ENCODE measurements at places on chromosomes 1 and 21. TPM values are rescaled to one million over a fixed set of nuclear protein-coding genes. Genes with fewer than 3 reads are reported as not detected.

FCGR1A gene
- total RNA-seq, result not detected

F13B gene
- total RNA-seq, result not detected

- no peaks in the 10 kb centered on the region for H3K4me1 ChIP-seq
- H3K4me3 ChIP-seq, result no peak overlapping the region
- H3K27ac ChIP-seq, result no peak overlapping the region
- no peaks in the 10 kb centered on the region for H3K36me3 ChIP-seq
Observed at GRCh38 chr1:231144416-231145193, 17.3 kb upstream of the TRIM67 start.

- peaks cover 41% of the 10 kb centered on the region for H3K27me3 ChIP-seq
- peak; percentile 82 for DNase-seq
- H3K27ac ChIP-seq, result no peak overlapping the region
- H3K4me1 ChIP-seq, result peaks cover 14% of the 10 kb centered on the region
Observed at GRCh38 chr21:36551731-36552433, 72.0 kb upstream of the CLDN14 start.

- H3K4me3 ChIP-seq, result no peak overlapping the region
- no peaks in the 10 kb centered on the region for H3K27me3 ChIP-seq
- H3K27ac ChIP-seq, result no peak overlapping the region
- DNase-seq, result no peak
- H3K36me3 ChIP-seq, result no peaks in the 10 kb centered on the region
Observed at GRCh38 chr1:187891993-187892682, 1063.4 kb downstream of the PLA2G4A start.

GRCh38 chr1:182890927-182891610, 51.9 kb downstream of the DHX9 start:
- no peak for DNase-seq
- peaks cover 21% of the 10 kb centered on the region for H3K36me3 ChIP-seq
- no peak overlapping the region for H3K27ac ChIP-seq
- H3K4me1 ChIP-seq, result peaks cover 2% of the 10 kb centered on the region

GRCh38 chr1:27010226-27010994, 2.2 kb downstream of the TENT5B start:
- H3K4me1 ChIP-seq, result peaks cover 30% of the 10 kb centered on the region
- no peak overlapping the region for H3K4me3 ChIP-seq
- H3K27ac ChIP-seq, result peak overlapping the region; percentile 63
- H3K36me3 ChIP-seq, result no peaks in the 10 kb centered on the region
- no peaks in the 10 kb centered on the region for H3K27me3 ChIP-seq

DNA sequence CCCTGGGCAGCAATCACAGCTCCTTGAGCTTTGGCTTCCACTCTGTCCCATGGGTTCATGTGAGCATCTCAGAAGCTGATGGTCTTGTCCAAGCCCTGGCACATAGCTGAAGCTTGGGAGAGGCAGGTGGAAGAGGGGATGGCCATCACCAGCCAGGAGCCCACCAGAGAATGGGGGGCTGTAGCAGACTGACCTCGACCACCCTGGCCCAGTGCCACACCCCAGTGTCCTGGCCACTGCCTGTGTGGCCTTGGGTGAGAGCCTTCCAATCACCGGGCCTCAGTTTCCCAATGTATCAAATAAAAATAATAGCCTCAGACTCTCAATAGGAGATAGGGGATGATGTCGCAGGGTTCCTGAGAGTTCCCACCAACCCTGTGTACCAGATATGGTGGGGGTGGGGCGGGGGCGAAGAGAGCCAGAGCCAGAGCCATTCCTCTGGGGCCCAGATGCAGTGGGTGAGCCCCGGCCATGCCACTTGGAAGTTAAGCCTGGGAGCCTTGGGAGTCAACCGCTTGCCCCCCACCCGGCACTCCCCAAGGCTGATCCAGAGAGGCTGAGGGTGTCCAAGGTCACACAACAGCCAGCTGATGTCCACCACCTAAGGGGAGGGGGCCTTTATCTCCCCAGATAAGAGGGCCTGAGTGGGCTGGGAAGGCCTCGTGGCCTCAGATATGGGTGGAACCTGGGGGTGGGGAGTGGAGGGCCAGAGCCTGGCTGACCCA, 9.3 kb upstream of the EDN2 start:
- no peaks in the 10 kb centered on the region for H3K36me3 ChIP-seq
- peaks cover 22% of the 10 kb centered on the region for H3K4me1 ChIP-seq
- no peak overlapping the region for H3K27ac ChIP-seq
- H3K4me3 ChIP-seq, result no peak overlapping the region
- DNase-seq, result no peak

- H3K36me3 ChIP-seq, result no peaks in the 10 kb centered on the region
- peak; percentile 56 for DNase-seq
- no peaks in the 10 kb centered on the region for H3K27me3 ChIP-seq
- peaks cover 25% of the 10 kb centered on the region for H3K4me1 ChIP-seq
- no peak overlapping the region for H3K4me3 ChIP-seq
Observed at GRCh38 chr1:209651138-209651587, 1.1 kb downstream of the LAMB3 start.

GRCh38 chr1:228166170-228166936, 749 bp downstream of the IBA57 start:
- 0 out of 2 replicates have a peak, but pooled peaks cover 2% of the 10 kb centered on the region for H3K36me3 ChIP-seq
- peaks cover 12% of the 10 kb centered on the region for H3K4me1 ChIP-seq
- peak overlapping the region; percentile 84 for H3K27ac ChIP-seq
- peak overlapping the region; percentile 54 for H3K4me3 ChIP-seq
- DNase-seq, result peak; percentile 74

- no peak overlapping the region for H3K4me3 ChIP-seq
- H3K27me3 ChIP-seq, result no peaks in the 10 kb centered on the region
- H3K27ac ChIP-seq, result no peak overlapping the region
- H3K4me1 ChIP-seq, result no peaks in the 10 kb centered on the region
- H3K36me3 ChIP-seq, result no peaks in the 10 kb centered on the region
- peak; percentile 15 for DNase-seq
Observed at GRCh38 chr1:18998016-18998724, 41.7 kb upstream of the IFFO2 start.

GRCh38 chr1:43367026-43367903, 546 bp downstream of the ELOVL1 start:
- H3K4me1 ChIP-seq, result peaks cover 13% of the 10 kb centered on the region
- peak overlapping the region; percentile 80 for H3K4me3 ChIP-seq
- H3K36me3 ChIP-seq, result peaks cover 32% of the 10 kb centered on the region
- peak overlapping the region; percentile 93 for H3K27ac ChIP-seq
- DNase-seq, result no peak

DNA sequence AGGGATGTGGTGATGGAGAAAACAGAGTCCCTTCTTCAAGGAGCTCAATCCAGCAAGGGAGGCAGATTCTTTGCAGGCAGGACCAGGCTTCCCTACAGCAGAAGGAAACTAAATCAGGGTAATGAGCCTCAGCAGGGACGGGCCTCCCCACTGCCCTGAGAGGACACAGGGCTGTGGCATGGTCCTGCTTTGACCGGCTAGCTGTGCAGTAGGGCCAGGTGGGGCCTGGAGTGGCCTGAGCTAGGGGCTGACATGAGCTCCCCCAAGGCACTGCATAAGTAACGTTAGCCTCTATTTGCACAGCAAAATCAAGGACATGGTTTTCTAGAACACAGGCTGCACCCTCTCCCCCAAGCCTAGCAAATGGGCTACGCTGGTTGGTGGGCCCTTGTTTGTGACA, 162.9 kb downstream of the RYR2 start:
- H3K36me3 ChIP-seq, result no peaks in the 10 kb centered on the region
- H3K27ac ChIP-seq, result no peak overlapping the region
- no peaks in the 10 kb centered on the region for H3K27me3 ChIP-seq
- no peak for DNase-seq
- H3K4me3 ChIP-seq, result no peak overlapping the region

DNA sequence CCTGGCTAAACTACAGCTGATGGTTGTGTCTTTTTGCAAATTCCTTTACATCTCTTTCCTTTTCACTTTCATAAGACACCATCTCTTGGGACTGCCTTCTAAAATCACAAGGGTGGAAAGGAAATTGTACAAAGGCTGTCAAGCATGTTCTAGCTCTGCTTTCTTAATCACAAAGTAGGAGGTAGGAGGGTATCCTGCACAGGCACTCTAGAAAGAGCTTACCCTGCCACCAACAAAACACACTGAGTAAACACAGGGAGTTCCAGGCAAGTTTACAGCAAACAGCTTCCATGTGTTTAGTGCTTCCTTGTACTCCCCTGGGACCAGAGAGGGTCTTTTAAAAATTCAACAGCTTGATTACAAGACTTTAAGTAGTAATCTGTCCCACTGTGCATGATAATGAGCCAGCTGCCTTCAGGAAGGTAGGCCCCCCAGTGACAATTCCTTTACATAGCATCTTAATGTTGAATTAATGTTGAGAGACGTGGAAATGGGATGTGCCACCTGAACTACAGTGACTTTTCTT, 2.4 kb downstream of the PLPP3 start:
- DNase-seq, result peak; percentile 36
- H3K27ac ChIP-seq, result peak overlapping the region; percentile 10
